Naive thymus-derived CD8-positive, alpha-beta T cell (primary cell): ENCODE measurements at places on chromosomes 11 and 22. TPM values are rescaled to one million over a fixed set of nuclear protein-coding genes. Genes with fewer than 3 reads are reported as not detected.

- H3K27me3 ChIP-seq = peaks cover 7% of the 10 kb centered on the region
- H3K4me3 ChIP-seq = no peak overlapping the region
- no peak for DNase-seq
- no peak overlapping the region for H3K27ac ChIP-seq
- peaks cover 5% of the 10 kb centered on the region for H3K36me3 ChIP-seq
Measured at GRCh38 chr11:64475145-64475544, 115.9 kb upstream of the SLC22A12 start.

- H3K36me3 ChIP-seq = no peaks in the 10 kb centered on the region
- H3K27me3 ChIP-seq = peaks cover 14% of the 10 kb centered on the region
- no peak overlapping the region for H3K27ac ChIP-seq
- no peaks in the 10 kb centered on the region for H3K4me1 ChIP-seq
Measured at GRCh38 chr11:116373104-116373944, 399.5 kb downstream of the BUD13 start.

RFPL3 gene
- not detected for polyA plus RNA-seq

DNA sequence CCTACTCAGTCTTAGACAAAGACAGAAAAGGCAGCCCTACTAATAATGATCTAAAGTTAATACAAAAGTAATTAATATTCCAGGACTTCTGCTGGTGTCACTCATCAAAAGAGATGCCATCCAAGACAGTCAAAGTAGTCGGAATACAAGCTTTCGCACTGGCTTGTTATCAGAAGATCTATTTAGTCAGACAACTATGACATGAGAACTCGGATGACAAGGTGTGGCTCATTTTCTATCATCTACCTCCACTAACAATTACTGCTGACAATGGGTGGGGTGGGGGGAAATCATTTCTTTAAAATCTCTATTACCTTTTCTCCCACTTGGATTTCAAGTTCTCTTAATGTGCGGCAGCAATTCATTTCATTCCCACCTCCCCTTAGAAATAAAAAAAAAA lies 56.7 kb downstream of the EFCAB6 start:
- H3K4me3 ChIP-seq = no peak overlapping the region
- no peaks in the 10 kb centered on the region for H3K4me1 ChIP-seq
- no peak overlapping the region for H3K27ac ChIP-seq
- no peak for DNase-seq
- H3K27me3 ChIP-seq = peaks cover 10% of the 10 kb centered on the region

DNA sequence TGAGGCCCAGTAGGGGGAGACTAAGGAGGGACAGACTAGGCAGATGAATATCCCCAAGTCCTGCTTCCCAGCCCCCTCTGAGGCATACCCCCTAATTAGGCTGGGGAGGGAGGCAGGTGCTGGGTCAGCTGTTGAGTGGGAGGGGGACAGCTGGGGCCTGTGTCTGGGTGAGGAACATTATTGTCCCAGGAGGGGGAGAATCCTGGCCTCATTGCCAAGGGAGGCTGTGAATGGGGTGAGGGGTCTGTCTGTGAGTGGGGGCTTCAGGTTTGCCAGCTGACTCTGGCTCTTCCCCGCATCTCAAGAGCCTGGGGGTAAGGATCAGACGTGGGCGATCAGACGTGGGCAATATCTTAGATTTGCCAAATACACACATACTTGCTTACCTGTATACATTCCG lies 2.1 kb downstream of the INPPL1 start:
- peaks cover 1% of the 10 kb centered on the region for H3K36me3 ChIP-seq
- H3K27ac ChIP-seq = no peak overlapping the region
- no peaks in the 10 kb centered on the region for H3K27me3 ChIP-seq
- no peak for DNase-seq

TNNI2 gene
- polyA plus RNA-seq = not detected

DNA sequence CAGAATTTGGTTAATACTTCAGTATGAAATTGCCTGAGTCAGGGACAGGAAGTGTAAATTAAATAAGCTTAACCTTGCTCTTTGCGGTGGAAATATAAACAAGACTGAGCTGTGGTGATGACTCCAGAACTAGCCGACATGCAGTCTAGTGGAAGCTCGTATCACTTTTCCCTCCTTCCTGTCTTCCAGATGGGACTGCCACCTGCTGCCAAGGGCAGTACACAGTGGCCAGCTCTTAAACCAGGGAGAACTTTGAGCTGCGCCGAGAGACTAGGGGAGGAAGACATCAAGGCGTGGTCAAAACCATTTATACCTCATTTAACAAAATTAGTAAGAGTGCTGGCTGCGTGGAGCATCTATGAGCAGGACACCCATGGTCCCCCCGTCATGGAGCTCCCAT lies 31.3 kb upstream of the CTTN start:
- no peak for DNase-seq
- peaks cover 38% of the 10 kb centered on the region for H3K4me1 ChIP-seq
- no peak overlapping the region for H3K4me3 ChIP-seq
- H3K36me3 ChIP-seq = peaks cover 27% of the 10 kb centered on the region
- no peaks in the 10 kb centered on the region for H3K27me3 ChIP-seq

PRAME gene
- not detected for polyA plus RNA-seq

SEPTIN3 gene
- polyA plus RNA-seq = not detected

DNA sequence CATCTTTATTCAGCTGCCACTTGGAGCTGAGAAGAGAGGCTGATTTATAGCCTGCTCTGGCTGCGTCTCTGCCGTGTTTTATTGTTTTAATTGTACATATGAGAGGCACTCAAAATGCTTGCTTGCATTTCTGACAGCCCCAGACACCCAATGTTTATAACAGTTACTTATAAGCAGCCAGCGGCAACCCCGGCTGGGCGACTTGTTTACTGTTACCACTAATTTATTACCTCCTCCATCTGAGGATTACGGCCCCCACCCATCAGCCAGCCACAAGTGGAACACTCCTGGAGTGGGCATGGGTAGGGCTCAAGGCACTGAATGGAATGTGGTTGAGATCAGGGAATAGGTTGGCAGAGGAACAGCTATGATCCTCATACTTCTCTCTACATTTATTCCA lies 61.2 kb downstream of the CLPB start:
- H3K27ac ChIP-seq = no peak overlapping the region
- no peak for DNase-seq
- H3K36me3 ChIP-seq = peaks cover 4% of the 10 kb centered on the region
- H3K4me1 ChIP-seq = no peaks in the 10 kb centered on the region
- no peak overlapping the region for H3K4me3 ChIP-seq
